ENCODE measurements at places on chromosomes 7 and 10.
A peak's percentile ranks its signal among the peaks of the same experiment; 100 is the strongest.

GRCh38 chr10:93773120-93773519 is 15.4 kb downstream of the LGI1 start:
- no peak for DNase-seq

DNA sequence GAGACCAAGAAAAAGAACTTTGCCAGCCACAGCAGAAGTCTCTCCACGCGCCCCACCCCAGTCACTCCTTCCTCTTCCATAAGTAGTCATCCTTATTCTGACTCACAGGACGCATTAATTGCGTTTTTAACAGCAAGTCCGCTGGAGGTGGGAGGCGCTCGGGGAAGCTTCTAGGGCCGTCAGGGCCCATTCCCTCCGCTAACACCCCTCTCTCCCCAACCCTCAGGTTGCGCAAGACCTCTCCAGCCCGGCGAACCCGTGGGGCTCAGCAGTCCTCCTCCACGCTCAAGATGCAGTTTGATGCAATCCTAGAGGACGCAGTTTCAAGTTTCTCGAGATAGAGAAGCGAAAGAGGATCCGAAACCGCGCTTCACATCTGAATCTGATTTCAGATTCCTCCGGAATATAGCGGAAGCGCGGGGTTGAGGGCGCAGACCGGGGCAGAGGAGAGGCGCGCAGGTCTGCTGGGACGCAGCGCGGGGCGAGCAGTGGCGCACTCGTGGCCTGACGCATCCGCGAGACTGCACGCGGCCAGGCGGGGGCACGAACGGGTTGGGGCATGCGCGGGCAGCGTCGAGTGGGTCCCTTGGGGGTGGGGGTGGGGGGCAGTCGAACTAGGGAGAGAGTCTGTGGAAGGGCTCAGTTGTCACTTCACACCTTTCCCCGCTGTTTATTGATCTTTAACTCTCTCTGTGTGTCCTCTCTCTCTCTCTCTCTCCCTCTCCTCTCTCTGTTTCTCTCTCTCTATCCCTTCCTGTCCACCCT is 37.8 kb upstream of the PSAP start:
- DNase-seq: peak; percentile 54

DNA sequence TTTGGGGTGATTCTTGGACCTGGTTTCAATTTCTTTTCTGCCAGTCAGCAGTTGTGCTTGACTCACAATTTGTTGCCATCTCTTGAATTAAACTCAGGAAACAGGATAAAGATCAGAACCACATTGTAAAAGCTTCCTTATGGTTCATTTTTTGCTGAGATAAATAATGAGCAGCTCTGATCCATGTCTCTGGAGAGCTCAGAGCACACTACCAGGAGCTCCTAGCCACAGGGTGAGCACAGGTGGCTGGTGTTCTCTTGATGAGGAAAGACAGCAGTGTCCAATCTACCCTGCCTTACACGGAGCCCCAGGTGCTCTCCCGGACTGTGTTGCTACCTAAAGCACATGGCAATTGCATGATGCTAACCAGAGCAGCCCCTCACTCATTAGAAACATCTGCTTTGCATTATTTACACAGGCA is 17.2 kb upstream of the FAM170B start:
- peak; percentile 60 for DNase-seq

- no peak for DNase-seq
Observed at GRCh38 chr7:50653981-50654425, 88.8 kb upstream of the DDC start.

DNA sequence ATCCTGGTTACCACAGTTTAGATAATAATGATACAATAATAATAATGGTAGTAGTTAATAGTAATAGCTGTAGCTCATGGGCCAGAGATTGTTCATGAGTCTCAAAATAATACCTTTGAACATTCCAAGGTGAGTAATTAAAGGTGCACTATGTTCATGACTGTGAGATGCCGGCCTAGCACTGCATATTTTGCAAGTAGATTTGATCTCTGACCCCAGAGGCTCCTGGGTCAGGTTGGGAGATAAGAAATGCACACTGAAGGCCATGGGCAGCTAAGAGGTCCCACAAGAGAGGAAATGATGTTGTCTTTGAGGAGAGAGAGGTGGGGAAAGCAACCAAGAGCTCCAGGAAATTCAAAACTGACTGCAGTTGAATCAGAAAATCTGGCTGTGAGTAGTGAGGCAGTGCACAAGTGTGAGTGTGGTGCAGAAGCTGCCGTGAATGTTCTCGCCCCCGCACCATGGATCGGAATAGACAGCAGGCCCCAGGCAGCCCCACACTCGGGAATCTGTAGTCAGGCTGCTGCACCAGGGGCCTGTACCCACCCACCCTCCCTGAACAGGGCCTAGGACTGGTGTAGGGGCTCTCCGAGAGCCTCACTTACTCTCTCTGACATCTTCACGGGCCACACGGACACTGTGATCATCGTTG is 11.9 kb downstream of the CPXM2 start:
- no peak for DNase-seq

DNA sequence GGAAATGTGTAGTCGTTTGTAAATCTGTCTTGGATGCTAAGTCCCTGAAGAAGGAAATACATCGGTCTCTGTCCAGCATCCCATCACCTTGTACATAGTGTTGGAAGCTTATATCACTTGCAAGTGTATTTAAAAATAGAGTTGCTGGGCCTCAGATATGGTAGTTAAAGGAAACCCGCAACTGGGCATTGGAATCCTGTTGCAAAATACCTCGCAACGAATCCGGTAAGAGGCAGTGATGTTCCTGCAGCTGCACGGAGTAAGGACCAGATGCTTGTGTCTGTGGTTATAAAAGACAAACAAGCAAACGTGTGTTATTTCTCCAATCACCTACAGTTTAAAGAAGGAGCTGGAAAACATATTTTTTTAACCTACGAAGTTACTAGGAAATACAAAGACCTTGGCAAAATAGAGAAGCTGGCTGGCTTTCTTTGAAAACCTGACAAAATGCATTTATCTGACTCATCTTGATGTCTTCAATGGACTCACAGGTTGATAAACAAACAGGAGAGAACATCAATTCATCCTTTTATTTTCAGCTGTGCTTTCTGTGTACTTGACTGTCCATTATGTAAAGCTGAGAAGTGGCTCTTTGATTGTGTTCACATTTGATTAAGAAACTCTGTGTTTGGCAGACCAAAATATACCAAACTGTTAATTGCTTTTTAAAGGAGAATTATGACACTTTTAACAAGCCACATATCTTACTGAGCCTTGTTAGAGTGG is 326.4 kb downstream of the SFMBT2 start:
- DNase-seq: peak; percentile 5

GRCh38 chr10:51124852-51125251 is 50.6 kb downstream of the PRKG1 start:
- DNase-seq: no peak

- no peak for DNase-seq
Observed at GRCh38 chr7:149020483-149020882, 7.8 kb downstream of the PDIA4 start.

DNA sequence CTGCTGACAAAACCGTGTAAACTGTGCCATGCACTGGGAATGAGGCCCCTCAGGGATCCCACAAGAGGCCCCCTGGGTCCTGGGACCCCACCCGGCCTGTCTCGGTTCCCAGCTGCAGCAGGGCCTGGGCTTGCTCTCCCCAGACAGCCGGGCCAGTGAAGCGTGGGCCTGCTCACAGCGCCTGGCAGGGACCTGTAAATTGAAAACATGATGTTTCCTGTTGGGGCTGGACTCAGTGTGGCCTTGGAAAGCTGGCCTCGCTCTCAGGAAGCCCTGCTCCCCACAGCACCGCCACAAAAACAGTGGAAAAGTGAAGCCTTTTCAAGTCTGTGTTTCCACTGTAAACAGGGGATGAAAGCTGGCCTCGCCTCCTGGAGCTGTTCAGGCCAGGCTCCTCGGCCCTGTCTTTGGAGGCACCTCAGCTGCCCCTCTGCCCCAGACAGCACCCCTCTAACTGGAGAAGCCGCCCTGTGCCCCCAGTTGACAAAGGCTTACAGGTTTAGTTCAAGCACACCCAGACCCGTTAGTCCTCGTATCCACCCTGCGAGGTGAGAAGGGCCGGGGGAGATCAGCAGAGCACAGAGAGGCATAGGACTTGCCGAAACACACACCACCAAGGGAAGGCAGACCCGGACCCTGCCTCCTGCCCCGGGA is 108.3 kb downstream of the ZMIZ1 start:
- DNase-seq: no peak

DNA sequence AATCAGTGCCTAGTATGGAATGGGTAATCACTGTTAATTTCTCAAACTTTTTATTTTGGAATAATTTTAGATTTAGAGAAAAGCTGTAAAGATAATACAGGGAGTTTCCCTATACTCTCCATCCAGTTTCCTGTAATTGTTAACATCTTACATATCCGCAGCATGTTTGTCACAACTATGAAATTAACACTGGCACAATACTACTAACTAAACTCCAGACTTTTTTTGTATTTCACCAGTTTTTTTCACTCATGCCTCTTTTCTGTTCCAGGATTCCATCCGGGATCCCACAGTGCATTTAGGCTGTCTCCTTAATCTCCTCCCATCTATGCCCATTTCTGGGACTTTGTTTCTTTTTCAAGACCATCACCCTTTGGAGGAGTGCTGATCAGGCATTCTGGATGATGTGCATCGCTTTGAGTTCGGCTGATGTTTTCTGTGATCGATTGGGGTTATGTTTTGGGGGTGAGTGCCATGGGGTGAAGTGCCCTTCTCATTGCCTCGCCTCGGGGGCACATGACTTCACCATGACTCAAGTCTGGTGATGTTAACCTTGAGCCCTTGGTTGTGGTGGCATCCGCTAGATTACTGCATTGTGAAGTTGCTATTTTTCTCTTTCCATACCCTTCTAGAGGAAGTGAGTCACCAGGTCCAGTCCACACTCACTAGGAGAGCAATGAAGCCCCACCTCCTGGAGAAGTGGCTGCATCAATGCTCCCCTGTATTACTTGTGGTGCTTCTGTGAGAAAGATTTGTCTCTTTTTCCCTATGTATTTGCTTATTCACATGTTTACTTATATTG is 43.9 kb upstream of the GRB10 start:
- DNase-seq: no peak

DNA sequence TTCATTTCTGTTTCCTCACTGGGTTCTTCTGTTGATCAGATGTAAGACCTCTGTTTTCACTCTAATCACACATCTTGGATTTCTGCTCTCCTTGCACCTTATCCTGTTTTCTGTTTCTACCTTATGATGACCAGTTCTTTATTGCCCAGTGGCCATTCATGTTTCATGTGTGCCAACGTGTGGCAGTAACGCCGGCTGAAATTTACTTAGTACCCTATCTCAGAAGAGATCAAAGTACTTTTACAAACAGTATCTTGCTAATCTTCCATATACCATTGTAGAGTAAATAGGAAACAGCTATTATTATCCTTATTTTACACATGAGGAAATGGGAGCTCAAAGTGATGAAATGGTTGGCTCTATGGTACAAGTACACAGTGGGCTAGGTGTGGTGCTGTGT is 74.0 kb downstream of the GATA3 start:
- no peak for DNase-seq

- DNase-seq: no peak
Observed at GRCh38 chr7:101564778-101565211, 64.3 kb downstream of the MYL10 start.

All from NCI-H1092 treated with DMSO at 0.1 percent for 48 hours (cell line).